ENCODE measurements at places on chromosomes 13 and 19.
A peak's percentile ranks its signal among the peaks of the same experiment; 100 is the strongest.

- DNase-seq, result no peak
These were observed 929.0 kb downstream of the SLITRK6 start for GRCh38 chr13:84870190-84870589.

- DNase-seq, result no peak
These were observed 539.7 kb downstream of the RFC3 start for GRCh38 chr13:34357435-34358232.

- DNase-seq, result no peak
These were observed 3.7 kb upstream of the TMEM272 start for GRCh38 chr13:51848674-51849073.

GRCh38 chr19:18649371-18650020 is 12.7 kb downstream of the KLHL26 start:
- DNase-seq, result peak; percentile 51

GRCh38 chr13:44817131-44817671 is 172.1 kb downstream of the NUFIP1 start:
- no peak for DNase-seq

DNA sequence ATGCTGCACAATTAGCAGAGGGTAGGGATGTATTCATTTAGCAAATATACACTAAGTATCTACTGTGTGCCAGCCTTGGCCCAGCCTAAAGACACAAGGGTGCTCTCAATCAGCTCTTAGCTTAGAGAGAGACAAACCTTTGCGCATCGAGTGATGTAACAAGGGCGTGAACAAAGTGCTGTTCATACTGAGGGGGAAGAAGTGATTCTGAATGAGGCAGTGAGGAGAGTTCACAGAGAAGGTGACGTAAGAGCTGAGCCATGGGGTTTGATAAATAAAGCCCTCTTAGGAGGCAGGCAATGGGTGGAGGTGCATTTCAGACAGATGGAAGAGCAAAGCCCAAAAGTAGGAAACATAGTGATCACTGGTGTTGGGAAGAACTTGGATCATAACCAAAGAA is 68.5 kb downstream of the FLT1 start:
- DNase-seq, result no peak

DNA sequence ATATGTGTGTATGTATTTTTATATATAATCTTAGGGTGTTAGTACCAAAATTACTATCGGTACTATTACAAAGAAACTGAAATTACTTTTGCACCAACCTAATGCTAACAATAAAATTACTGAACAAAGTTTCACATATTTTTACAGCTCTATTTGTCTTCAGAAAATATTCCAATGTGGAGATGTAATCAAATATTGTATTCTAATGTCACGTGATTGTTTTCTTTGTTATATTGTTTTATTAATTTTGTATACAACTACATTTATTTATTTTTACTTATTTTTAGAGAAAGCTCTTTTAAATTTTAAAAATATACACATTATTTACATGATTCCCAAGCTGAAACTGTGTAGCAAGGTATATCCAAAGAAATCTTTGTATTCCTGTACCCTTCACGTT is 227.1 kb upstream of the KLF12 start:
- no peak for DNase-seq

GRCh38 chr13:46860722-46861121 is 36.1 kb downstream of the HTR2A start:
- DNase-seq, result no peak

DNA sequence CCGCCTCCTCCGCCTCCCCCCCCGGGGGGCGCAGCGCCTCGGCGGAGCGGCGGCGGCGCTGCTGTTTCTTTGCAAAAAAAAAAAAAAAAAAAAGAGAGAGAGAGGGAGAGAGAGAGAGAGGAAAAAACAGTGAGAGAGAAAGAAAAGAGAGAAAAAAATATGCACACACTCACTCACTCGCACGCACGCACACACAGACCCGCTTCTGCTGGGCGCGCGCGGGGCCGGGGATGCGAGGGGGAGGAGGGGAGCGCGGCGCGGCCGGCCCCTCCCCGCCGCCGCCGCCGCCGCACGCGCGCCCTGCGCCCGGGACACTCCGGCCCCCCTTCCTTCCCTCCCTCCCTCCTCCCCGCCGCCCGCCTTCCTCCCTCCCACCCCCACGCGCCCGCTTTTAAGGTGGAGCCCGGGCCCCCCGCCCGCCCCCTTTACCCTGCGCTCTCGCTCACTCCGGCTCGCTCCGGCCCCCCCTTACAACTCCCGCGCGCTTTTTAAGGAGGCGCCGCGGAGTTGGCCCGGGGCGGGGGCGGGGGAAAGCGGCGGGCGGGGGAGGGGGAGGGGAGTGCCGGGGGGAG is at the start of gene SAMD1:
Gene SAMD1, minus strand, starts transcription at position 243 of the 572 bp plus-strand sequence.
- peak; percentile 94 for DNase-seq

GRCh38 chr19:54029930-54030490 is 33.7 kb downstream of the VSTM1 start:
- peak; percentile 3 for DNase-seq

GRCh38 chr19:44777715-44778347 is at the start of gene CBLC:
Gene CBLC (plus strand): TSS chr19:44777890. CDS start chr19:44777932, 42 bp downstream.
- peak; percentile 33 for DNase-seq

DNA sequence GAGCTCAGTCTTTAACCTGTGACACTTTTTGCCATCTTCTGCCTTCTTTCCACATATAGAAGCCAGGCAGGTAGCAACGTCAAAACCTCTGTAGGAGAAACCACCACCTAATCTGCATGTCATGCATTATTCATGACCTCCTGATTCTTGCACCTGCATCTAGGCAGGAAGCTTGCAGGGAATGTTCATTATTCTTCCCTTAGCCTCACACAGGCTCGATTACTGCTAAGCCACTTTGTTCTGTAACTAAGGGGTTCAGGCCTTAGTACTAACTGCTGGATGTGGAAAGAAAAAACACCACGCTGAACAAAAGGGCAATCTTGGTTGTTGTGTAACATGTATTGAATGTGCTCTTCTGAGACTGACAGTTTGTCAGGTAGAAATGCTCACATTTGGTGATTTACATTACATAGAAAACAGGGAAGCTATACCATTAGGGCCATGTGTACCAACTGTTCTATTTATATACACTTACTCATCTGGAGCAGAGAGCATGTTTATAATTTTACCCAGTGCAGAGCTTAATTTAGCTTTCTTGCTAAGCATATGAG is 366.9 kb downstream of the KLF12 start:
- DNase-seq, result peak; percentile 56

DNA sequence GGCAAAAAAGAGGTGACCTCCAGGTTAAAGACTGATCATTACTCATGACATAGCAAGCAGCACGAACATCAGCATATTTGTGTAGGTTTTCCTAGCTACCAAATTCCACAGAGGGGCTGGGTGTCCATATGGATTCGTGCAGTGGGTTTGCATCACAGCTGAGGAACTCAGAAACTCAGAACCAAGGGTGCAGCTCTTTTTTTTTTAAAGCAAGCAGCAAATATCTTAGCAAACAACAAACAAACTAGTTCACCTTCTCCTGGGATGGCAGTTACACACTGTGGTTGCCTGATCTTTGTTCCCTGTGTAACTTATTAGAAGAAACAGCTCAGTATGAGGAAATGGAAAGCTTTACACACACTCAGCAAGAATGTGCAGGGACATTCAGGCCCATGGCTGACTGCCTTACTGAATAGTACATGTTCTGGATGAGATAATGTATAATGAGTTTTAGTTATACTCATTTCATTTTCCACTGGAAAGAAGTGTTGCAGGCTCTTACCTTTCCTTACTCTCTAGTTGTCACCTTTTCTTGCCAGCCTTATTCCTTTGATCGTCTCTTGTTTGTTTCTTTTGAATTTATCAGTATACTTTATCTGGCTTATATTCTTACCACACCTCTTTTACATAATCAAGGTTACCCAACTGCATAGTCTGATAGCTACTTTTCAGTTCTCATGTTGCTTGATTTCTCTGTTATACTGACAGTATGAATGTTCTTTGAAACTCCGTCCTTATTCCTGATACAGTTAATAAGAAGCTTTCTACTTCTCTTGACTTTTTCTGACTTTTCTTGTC is 4.3 kb downstream of the NDFIP2 start:
- DNase-seq, result no peak

DNA sequence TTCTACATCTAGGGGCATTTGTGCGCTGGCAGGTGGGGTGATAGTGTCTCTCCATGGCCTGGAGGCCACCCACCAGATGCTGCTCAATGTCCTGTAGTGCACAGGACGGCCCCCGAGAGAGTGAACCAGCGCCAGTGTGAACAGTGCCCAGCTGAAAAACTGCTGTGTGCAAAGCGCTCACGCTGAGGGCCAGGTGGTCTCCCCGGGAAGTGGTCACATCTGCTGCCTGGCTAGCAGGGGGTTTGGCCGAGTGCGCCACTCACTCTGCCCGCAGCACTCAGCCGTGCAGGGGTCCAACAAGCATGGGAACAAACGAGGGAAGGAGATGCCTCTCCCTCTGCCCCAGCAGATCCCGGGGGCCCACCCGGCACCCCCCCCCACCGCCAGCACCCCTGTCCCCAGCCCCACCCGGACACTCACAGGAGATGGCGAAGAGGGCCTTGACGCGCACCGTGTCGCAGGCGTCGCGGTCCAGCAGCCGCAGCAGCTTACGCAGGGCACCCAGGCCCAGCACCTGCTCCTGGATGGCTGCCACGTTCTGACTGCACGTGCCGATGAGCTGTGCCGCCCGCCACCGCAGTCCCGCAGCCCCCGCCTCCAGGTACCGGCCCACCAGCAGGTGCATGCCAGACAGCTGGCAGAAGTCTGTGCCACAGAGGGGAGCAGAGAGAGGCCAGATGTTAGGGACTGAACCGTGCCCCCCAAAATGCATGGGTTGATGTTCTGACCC is 5.8 kb downstream of the HSPBP1 start:
- DNase-seq, result peak; percentile 73

DNA sequence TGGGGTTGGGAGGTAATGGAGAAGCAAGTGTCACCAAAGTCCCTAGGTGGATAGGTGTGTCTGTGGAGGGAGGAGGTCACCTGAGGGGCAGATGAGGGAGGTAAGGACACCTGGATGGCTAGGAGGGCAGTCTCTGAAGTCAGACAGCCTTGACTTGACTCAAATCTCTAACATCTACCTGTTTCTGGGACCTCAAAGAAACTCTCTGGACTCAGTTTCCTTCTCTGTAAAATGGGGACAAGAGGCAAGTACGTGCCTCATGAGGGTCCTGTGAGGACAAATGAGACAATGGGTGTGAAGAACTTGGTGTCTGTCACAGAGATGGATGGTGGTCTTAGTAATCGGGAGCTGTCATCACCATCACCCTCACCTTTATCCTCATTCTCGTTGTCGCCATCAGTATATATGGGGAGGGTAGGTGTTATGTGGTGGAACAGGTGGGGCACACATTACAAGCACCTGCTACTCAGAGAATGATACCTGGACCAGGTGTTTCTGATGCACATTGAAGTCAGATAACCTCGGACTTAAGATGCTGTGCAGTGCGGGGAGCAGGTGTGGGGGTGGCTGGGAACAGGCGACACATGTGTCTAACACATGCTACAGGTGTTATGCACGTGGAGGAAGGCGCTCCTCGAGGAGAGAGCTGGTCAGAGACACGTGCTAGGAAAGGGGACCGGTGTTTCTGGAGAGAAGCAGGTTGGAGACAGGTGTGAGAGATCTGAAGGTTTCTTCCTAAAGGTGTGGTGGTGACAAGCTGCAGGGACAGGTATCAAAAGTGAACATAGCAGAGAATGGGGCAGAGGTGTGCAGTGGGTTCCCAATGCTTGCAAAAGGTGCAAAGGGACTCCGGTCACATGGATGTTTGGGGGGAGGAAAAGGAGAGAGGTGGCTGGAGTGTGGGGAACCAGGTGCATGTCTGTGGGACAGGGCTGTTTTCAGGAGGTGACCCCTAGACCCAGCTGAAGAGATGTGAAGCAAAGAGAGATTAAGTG is 3.8 kb downstream of the ERFL start:
- DNase-seq, result peak; percentile 59

GRCh38 chr13:106274551-106275203 is 260.8 kb downstream of the EFNB2 start:
- no peak for DNase-seq

DNA sequence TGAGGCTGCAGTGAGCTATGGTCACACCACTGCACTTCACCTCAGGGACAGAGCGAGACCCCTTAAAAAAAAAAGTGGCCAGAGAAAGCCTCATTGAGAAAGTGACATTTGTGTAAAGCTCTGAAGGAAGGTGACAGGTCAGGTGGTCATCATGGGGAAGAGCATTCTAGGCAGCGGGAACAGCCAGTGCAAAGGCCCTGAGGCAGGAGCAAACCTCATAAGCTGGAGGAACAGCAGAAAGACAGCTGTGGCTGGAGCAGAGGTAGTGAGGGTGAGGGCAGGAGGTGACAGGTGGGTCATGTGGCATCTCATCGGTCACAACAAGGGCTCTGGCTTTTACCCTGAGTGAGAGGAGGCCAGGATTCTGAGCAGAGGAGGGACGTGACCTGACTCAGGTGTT is 64.4 kb downstream of the RYR1 start:
- no peak for DNase-seq

DNA sequence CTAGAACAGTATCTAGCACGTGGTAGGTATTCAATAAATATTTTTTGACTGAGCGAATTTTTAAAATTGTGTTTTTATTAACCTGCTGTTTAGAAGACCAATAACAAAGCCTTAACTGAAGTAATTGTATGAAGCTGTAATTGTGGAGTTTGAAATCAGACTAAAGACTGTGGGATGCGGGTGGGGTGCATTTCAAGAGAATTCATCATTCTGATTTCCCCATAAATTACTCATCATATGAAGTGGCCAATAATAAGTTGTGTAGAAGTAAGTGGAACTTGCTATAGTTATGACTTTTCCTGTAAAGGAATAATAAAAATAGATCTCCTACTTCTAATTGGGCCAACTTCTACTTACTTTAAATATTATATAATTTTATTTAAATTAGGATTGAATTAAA is 449.3 kb downstream of the PCDH9 start:
- DNase-seq, result no peak

GRCh38 chr13:111915104-111915551 is 151.8 kb upstream of the SOX1 start:
- DNase-seq, result no peak

DNA sequence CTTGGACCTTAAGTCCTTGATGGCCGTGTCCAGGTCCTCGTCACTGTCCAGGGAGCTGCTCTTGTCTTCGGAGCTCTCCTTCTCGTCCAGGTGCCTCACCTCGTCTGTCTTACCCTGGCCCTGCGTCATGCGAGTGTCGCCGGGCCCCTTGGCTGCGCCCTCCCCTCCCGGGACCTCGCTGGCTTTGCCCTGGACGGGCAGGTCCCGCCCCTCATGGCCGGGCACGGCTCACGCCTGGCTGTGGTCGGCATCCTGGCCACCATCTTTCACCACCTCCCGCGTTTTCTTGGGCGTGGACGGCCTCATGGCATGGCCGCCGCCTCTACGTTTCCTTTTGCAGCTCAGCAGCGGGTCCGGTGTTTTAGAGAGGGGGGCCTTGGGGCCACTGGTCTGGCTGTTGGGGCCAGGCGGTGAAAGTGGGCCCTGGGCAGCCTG is 14.8 kb downstream of the RB1 start:
- DNase-seq, result no peak

- DNase-seq, result no peak
These were observed 549 bp downstream of the TIMM50 start for GRCh38 chr19:39481229-39481545.

Measured in NCI-H1417 (cell line).